Activated CD4-positive, alpha-beta T cell treated with anti-CD3 and anti-CD28 coated beads for 24 hours (primary cell): ENCODE measurements at places on chromosomes 1 and 21.

DNA sequence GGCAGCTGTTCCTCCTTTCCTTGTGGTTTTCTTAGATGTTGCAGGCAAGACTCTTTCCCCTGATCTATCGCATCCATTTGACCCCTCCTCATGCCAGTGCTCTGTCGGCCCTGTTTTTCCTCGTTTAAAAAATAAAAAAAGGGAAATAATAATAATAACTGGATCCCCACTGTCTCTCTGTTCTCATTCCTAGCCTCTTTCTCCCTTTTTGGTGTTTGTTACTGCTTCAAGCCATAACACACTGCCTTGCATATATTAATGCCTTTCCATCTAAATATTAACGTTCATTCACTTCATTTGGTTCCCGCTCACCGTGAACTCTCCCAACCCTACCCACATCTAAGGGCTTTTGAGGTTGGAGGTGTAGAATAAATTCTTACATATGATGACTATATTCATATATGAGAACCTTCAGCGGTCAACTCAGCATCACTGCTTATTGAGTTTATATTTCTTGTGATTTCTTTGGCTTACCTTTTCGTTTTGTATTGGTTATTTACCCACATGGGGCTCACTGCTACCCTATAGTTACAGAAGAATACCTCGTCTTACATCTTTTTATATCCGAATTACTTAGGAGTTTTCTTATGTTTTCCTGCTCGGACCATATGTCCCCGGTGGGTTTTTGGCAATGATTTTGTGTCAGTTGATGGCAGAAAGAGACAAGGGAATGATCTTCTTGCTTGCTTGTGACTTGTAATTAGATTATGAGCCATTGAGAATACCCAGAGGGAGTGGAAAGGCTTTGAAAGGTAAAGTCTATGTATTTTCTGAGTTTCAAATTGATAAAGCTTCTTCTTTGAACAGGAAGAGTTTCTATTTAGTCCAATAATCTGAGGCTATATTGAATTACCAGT, 805 bp downstream of the ATG4C start:
- no peak for DNase-seq

DNA sequence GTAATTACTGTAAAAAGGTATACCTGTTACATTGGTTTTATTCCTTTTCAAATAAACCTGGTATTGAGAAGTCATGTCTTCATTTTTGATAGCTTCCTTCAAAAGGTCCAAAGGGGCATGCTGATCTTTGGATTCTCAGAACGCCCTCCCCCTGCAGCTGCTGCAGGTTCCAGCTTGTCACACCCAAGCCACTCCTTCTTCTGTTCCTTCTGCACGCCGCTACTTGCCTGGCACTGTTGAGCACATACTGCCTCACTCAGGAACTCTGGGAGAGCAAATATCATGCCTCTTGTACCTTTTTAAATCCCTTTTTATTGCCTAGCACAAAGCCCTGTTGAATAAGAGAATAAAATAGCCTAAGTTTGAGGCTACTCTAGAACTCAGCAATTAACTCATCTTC, 136.9 kb downstream of the BARHL2 start:
- no peak for DNase-seq

DNA sequence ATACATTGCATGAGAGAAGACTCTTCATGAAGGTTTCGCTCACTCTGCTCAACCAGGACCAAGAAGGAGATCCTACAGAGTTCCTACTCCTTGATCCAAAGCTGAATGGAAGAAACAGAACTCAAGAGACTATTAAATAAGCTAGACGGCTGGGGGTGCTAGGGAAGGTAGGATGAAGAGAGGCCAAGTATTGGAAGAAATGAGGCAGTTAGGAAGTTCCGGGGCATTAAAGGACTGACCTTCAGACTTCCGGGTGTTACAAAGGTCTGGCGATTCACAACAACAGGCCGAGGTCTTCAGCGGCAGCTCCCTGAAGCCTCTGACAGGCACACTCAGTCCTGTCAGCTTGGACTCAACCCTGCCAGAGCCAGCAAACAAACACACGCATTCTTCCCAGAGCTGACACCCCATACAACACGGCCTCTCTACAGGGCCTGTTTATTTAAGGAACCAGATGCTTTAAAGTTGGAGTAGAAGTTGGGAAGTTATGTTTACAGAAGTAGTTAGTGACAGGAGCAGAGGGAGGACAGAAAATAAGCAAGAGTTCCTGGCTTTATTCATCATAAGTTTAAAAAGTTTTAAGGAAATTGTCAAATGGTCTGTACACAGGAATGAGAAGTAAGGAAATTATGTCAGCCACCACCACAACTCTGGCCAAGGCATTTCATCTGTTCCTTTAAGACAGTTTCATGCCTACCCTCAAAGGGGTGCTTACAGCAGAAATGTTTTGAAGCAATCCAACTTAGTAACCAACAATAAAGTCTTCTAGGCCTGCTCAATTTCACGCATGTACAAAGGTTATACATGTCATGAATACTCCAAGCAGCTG, 4.7 kb downstream of the SORT1 start:
- DNase-seq = no peak

DNA sequence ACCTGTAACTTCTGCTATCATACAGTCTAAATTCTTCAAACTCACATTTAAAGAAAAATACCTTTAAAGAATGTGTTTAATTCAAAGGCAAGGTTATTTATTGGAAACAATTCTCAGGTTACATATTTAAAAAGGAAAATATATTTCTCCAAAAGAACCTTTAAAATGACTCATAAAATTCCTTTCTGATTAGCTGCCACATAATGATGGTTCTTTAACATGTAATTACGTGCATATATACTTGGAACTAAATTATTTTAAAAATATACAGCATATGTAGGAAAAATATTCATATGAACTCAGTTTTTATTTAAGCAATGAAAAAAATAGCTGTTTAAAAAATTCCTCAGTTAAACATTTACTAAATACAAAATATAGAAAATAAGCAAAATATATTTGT, 173.6 kb downstream of the COP1 start:
- no peak for DNase-seq

GRCh38 chr1:187714470-187714869, 885.7 kb downstream of the PLA2G4A start:
- no peak for DNase-seq

GRCh38 chr1:55331351-55331750, 116.2 kb upstream of the USP24 start:
- no peak for DNase-seq

GRCh38 chr1:62800825-62801306, 16.9 kb downstream of the ATG4C start:
- DNase-seq = no peak

GRCh38 chr21:40531431-40532110, 315.4 kb downstream of the DSCAM start:
- no peak for DNase-seq

DNA sequence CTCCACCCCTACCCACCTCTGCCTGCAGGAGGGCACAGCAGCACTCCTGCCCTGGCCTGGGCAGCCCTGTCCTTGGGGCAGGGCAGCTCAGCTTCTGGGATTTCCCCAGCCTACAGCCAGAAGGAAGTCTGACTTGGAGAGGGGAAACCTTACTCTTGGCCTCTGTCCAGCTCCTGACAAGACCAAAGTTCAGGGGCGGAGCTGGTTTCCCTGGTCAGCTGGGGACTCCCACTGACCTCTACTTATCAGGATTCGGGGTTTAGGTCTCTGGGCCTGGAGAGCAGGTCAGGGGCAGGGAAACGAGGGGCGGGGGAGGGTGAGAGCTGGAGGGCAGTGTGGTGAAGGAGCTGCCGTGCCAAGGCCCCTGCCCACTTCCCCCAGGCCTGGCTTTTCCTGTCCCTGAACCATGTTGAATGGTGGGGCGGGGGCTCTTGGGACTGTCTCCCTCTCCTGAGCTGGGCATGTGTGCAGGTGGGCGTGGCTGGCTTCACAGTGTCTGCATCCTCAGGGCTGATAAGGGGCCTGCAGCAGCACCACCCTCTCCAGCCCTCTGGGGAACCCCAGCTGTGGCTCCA, 16.8 kb upstream of the ETV3 start:
- no peak for DNase-seq

GRCh38 chr1:100523038-100523652, 14.8 kb upstream of the GPR88 start:
- no peak for DNase-seq

DNA sequence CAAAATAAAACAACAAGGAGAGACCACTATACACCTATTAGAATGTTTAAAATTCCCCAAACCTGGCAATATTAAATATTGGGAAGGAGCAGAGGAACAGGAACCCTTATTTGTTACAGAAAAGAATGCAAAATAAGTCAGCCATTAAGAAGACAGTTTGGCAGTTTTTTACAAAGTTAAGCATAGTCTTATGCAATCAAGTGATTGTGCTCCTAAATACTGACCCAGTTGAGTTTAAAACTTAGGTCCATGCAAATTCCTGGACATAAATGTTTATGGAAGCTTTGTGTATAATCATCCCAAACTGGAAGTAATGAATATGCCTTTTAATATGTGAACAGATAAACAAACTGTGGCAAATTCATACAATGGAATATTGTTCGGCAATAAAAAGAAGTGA, 72.9 kb upstream of the RGS4 start:
- DNase-seq = no peak

- no peak for DNase-seq
These were observed 29.4 kb downstream of the FRRS1 start for GRCh38 chr1:99737016-99737415.

DNA sequence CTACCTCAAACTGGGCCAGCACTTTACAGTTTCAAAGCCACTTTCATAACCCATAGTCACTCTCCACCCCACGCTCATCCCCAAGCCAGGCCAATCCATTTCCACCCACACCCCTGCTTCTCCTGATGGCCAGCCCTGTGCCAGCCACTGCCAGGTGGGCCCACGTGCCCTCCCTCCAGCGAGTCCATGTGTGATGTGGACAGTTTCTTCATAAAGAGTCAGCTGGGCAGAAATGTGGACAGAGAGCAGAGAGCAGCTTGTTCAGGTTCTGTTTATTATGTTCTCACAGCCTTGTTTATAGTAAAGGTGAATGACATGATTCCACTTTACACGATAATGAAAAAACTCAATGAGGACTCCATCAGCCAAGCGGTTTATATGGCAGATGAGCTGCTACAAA, 37.4 kb upstream of the RGS16 start:
- DNase-seq = no peak

DNA sequence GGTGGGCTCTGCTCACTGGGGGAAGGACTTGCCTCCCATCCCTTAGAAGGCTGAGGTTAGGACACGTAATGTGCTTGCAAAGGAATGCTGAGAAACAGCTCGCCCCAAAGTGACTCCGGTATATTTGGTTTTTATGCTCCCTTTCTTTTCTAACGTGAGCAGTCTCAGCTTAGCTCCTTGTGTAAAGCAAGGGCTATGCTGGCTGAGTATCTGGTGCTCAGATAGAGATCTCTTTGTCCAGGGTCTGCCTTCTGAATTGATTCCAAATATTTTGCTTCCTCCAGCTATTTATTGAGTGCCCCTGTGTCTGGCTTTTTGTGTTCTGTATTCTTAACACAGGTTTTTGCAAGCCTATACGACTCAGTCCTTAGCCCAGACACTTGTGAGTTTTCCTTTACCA, 94.5 kb upstream of the ARTN start:
- no peak for DNase-seq

GRCh38 chr1:204651843-204652421, 33.6 kb downstream of the LRRN2 start:
- no peak for DNase-seq

GRCh38 chr1:34360574-34360973, 183.9 kb downstream of the C1orf94 start:
- DNase-seq = no peak

DNA sequence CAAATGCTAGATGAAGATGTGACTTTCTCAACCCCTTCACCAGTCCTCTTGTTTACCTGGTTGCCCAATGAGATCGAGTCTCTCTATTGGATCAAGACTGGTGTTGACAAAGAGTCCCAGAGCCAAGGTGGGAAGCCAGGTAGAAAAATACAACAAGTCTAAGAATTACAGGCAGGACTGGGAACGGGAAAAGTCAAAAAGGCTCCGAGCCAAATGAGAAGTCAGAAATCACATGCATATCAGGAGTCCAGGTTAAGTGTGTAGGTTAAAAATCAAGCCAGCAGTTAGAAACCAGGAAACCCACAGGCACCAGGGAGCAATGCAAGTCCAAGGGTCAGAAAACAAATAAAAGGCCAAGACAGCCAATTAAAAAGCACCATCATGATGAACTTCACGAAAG, 27.4 kb upstream of the DUSP23 start:
- DNase-seq = no peak
